ENCODE measurements at places on chromosomes 5 and 9.

GRCh38 chr5:53930457-53930856 is 370.0 kb downstream of the NDUFS4 start:
- no peaks in the 10 kb centered on the region for H3K36me3 ChIP-seq
- no peak for DNase-seq
- H3K4me1 ChIP-seq, result no peaks in the 10 kb centered on the region
- no peaks in the 10 kb centered on the region for H3K27me3 ChIP-seq
- H3K27ac ChIP-seq, result no peak overlapping the region
- no peak overlapping the region for H3K4me3 ChIP-seq

DNA sequence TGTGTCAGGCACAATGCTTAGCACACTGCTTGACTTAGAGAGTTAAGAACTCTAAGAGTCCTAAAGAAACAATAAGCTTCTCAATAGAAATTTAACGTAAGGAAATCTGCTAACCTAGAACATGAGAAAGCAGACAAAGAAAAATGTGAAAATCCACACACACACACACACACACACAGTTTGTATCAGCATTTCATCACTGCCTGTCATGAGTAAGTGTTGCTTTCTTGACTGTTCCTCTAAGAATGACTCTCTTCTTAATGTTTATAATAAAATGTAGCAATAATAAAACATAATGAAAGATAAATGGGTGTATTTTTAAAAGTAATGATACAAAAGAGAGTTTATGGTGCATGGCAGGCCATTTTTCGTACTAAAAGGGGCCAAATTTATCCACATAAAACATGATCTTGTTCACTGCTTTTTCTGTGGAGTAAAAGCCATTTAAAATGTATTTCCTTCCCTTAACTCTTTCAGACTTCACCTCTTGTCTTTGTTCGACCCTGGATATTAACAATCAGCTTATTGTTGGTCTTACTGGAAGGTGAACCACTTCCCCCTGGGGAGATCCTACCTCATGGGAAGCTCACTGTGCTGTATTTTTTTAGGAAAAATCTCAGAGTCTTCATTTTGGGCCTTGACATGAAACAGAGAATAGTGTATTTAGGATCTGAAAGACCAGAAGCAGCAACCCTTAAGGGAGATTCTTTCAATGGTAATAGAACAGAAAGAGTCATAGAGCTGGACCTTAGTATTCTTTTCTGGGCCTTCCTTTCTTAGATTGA is 107.3 kb upstream of the ANKRD55 start:
- H3K4me3 ChIP-seq, result no peak overlapping the region
- H3K4me1 ChIP-seq, result no peaks in the 10 kb centered on the region
- no peaks in the 10 kb centered on the region for H3K27me3 ChIP-seq
- no peak for DNase-seq
- H3K27ac ChIP-seq, result no peak overlapping the region
- H3K36me3 ChIP-seq, result no peaks in the 10 kb centered on the region

GRCh38 chr9:89448381-89448780 is 49.5 kb downstream of the SEMA4D start:
- H3K27ac ChIP-seq, result no peak overlapping the region
- DNase-seq, result no peak
- H3K27me3 ChIP-seq, result no peaks in the 10 kb centered on the region
- peaks cover 14% of the 10 kb centered on the region for H3K4me1 ChIP-seq

DNA sequence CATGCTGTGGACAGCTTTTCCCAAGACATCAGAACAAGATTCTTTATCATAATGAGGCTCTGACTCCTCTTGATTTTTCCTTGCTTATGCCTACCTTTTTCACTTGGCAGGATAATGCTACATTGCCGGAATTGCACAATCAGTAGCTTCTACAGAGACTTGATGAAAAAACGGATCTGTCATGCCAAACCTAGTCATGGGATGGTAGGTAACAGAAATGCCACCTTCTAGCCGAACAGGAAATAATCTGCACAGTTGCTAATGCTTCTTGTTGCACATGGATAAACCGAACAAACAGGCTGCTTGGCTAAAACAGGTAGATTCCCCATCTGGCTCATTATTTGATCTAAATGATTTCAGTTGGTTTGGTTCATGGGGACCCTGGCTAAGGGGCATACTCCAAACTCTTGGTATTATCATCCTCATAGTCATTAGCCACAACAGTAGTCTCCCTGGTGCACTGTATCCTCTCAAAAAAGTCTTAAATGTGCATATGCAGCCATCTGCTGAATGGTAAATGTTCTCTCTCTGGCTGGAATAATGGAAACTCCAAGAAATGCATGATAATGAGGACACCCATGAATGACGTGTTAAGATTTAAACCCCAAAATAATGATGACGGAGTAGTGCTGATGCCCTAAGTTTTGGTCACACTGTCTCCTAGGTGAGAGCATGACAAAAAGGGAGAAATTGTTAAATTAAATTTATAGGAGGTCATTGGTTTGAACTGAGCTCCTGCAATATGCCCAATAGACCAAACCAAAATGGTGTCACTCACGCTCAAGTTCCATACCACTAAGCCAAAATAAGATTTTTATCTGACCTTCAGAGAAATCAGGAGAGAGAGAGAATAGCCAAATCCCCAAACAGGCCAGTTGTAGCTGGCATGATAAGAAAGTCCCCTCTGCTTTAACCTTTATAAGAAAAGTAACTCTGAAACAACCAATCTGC is 47.0 kb downstream of the RAPGEF1 start:
- H3K27me3 ChIP-seq, result no peaks in the 10 kb centered on the region
- DNase-seq, result no peak
- no peaks in the 10 kb centered on the region for H3K36me3 ChIP-seq
- no peak overlapping the region for H3K4me3 ChIP-seq
- H3K27ac ChIP-seq, result no peak overlapping the region

DNA sequence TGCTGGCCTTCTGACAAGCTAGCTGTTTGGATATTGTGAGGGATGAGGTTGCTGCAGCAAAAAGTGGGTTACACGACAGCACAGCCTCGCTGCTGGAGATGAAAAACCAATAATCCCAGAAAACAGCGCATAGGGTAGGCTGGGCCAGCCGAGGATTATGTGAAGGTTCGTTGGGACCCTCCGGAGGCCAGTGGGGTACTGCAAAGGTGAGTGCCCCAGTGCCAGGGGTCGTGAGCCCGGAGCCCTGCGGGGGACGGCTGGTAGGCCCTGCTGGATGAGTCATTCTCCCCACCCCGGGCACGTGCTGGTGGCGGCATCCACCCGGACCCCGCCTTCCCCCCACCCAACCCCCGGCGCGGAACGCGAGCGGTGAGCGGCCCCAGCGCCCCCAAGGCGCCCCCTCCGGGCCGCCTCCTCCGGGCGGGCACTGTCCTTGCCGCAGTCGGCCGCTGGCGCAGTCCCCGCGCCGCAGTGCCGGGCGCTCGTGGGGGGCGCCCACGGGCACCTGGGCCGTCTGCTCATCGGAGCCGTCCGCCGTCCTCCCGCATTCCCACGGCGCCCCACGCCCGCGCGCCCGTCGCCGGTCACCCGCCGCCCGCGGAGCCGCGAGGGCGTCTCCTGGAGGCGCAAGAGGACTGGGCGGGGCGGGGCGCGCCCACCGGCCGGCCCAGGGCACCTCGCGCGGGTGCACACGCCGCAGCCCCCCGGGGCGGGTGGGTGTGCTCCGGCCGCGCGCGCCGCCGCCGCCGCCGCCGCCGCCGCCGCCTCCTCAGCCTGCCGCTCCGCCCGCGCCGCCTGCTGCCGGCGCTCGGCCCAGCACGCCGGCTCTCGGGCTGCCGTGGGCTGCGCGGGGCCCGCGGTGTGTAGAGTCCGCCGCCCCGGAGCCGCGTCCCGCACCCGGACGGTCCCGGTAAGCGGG is at the start of gene PHF24:
TSS of gene PHF24 (plus strand) at position 794 of the 919 bp plus-strand sequence. CDS start 13,014 bp downstream, outside the sequence.
- H3K4me1 ChIP-seq, result no peaks in the 10 kb centered on the region
- peak within 1 kb of the TSS; percentile 50 for H3K4me3 ChIP-seq
- H3K27ac ChIP-seq, result no peak within 1 kb of the TSS
- H3K36me3 ChIP-seq, result no peaks in the 10 kb centered on the region

DNA sequence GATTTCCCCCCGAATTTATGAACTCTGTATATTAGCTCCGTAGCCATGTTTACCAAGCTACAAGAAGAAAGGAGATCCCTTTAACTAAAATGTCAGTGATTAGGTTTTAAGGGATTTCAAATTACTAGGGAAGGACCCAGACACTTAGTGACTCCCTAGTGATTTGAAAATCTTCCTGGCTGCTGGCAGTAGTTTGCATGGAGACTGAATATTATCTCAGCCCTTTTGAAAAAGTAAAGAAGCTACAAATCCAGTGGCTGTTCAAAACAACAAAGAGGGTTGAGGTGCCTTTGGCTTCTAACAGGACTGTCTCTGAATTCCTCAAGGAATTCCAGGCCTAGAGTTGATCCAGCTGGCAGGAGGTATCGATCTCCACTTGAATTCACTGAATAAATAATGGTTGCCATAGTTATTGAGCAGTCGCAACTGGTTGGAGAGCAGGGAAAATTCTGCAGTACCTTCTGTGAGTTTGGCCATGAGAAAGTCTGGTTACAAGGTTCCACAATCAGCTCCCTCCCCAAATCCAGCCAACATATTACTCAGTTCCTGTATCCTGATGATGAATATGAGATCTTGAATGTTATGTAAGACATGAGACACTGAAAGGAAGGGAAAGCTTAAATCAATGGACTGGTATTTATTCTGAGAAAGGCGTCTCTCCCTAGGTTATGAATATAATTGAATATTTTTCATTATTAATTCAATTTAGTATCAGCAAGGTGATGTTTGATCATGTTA is 37.7 kb downstream of the NR4A3 start:
- no peaks in the 10 kb centered on the region for H3K36me3 ChIP-seq
- H3K4me3 ChIP-seq, result no peak overlapping the region
- no peak overlapping the region for H3K27ac ChIP-seq
- H3K27me3 ChIP-seq, result no peaks in the 10 kb centered on the region

DNA sequence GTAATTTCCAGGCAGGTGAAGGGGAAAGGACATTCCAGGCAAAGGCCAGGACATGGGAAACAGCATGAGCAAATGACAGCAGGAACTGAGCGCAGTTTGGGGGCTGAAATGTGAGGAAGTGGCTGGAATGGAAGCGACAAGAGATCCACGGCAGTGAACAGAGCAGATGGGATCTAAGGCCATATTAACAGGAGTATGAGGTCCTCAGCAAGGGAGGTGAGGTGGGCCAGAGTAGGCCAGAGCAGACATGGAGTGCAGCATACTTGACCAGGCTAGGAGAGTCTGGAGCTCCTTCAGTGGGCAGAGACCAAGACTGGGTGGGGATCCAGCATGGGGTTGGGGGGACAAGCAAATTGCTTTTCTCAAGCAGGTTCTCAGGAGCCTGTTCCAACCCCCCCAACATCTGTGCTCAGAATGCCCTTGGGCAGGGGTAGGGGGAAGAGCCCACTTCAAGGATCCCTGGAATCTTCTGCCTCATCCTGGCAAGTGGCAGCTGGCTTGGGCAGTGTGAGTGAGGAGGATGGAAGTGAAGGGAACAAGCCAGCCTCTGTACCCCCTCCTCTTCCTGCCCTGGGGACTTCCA is 34.5 kb downstream of the DAB2IP start:
- H3K4me1 ChIP-seq, result no peaks in the 10 kb centered on the region
- H3K27ac ChIP-seq, result no peak overlapping the region
- H3K4me3 ChIP-seq, result no peak overlapping the region
- no peaks in the 10 kb centered on the region for H3K36me3 ChIP-seq

GRCh38 chr5:71582945-71583584 is 4.1 kb upstream of the MCCC2 start:
- DNase-seq, result no peak
- H3K27ac ChIP-seq, result no peak overlapping the region
- H3K4me3 ChIP-seq, result no peak overlapping the region
- no peaks in the 10 kb centered on the region for H3K27me3 ChIP-seq
- no peaks in the 10 kb centered on the region for H3K36me3 ChIP-seq
- peaks cover 5% of the 10 kb centered on the region for H3K4me1 ChIP-seq

GRCh38 chr9:3087697-3088096 is 243.8 kb upstream of the PUM3 start:
- H3K4me1 ChIP-seq, result no peaks in the 10 kb centered on the region
- DNase-seq, result no peak
- no peaks in the 10 kb centered on the region for H3K27me3 ChIP-seq
- H3K36me3 ChIP-seq, result no peaks in the 10 kb centered on the region
- no peak overlapping the region for H3K4me3 ChIP-seq

DNA sequence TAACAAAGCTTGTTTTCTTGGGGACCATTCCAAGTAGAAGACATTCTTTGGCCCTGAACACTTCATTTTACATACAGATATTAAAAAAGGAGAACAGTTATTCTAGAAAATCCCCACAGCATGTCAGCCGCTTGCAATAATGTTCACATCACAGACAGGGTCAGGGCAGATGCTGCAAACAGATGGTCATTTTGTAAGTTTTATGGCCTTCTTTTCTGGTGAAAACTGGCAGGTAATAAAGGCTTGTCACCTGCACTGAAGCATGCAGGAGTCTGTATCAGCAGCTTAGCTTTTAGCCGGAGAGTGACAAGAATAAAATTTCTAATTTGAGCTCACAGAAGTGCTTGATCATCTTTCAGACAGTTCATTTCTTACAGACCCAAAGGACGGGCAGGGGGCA is 220.9 kb upstream of the DAP start:
- no peak for DNase-seq
- no peaks in the 10 kb centered on the region for H3K36me3 ChIP-seq
- no peaks in the 10 kb centered on the region for H3K4me1 ChIP-seq
- no peak overlapping the region for H3K4me3 ChIP-seq

GRCh38 chr9:4982721-4983482 is 2.2 kb upstream of the JAK2 start:
- H3K36me3 ChIP-seq, result no peaks in the 10 kb centered on the region
- H3K27me3 ChIP-seq, result no peaks in the 10 kb centered on the region
- no peak for DNase-seq
- no peak overlapping the region for H3K27ac ChIP-seq
- no peak overlapping the region for H3K4me3 ChIP-seq

- H3K36me3 ChIP-seq, result no peaks in the 10 kb centered on the region
- H3K27me3 ChIP-seq, result no peaks in the 10 kb centered on the region
- peaks cover 9% of the 10 kb centered on the region for H3K4me1 ChIP-seq
- DNase-seq, result peak; percentile 50
- H3K27ac ChIP-seq, result peak overlapping the region; percentile 71
- H3K4me3 ChIP-seq, result peak overlapping the region; percentile 84
Measured at GRCh38 chr9:112334432-112334841, 1.0 kb upstream of the PTBP3 start.

- H3K27me3 ChIP-seq, result no peaks in the 10 kb centered on the region
- peaks cover 15% of the 10 kb centered on the region for H3K4me1 ChIP-seq
- no peak for DNase-seq
Measured at GRCh38 chr9:121206516-121207370, 5.1 kb upstream of the RAB14 start.
